ENCODE measurements at places on chromosomes 4 and X.

DNA sequence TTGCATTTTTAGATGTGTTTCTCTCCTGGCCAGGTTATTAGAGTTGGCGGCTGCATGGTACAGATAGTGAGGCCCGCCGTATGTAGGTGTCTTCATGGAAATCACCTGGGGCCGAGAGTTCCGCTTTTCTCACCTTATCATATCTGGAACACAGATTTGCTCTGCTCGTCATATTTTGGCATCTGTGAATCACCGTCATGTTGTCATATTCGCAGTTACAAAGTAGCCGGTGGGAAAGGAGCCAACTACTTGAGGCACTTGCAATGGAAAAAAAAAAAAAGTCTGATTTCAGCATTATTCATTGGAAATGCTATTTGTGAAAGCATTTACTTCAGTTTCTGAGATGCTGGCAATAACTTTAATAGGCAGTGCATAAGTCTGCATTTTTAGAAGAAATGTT is 1715.2 kb upstream of the TENM3 start:
- DNase-seq, result no peak

DNA sequence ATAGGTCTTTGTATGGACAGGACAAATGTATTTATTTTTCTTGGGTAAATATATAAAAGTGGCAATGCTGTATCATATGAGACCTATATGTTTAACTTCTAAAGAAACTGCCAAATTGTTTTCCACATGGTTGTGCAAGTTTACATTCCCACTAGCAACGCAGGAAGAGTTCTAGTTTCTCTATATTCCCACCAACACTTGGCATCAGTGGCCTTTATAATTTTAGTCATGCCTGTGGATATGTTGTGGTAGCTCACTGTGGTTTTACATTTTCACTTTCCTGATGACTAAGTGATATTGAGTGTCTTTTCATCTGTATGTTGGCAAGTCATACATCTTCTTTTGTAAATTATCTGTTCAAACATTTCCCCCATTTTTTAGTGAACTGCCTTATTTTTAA is 126.0 kb downstream of the EMCN start:
- DNase-seq, result peak; percentile 82

DNA sequence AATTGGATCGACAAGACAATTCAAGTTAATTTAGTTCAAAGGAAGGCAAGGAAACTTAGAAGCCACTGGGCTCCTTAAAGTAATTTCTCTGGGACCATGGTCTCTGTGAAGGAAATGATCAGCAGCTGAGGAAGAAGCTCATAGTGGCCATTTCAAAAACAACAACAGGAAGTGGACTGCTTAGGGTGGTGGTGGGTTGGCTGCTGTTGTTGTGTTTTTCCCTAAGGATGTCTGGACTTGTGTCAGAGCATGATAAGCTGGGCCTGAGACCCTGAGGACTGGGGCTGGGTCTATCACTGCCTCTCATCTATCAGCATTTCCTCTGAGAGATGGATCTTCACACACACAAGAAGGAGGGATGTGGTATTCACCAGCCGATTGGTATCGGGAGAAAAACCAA is 18.3 kb downstream of the KDR start:
- DNase-seq, result no peak

DNA sequence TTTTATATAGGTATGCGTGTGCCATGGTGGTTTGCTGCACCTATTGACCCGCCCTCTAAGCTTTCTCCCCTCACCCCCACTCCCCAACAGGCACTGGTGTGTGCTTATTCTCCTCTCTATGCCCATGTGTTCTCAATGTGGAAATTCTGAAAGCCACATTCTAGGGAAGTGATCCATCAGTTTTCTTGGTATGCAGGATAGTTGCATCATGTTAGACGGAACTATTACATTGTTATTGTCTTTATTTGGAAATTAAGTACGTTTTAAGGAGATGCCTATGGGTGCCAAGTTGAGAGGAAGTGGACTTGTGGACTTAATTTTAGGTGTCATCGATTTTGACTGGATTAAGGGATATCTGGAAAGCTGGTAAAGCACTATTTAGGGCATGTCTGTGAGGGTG is 204.6 kb downstream of the RBM46 start:
- DNase-seq, result no peak

GRCh38 chrX:29560065-29560464 is 655.3 kb upstream of the MAGEB2 start:
- DNase-seq, result no peak

DNA sequence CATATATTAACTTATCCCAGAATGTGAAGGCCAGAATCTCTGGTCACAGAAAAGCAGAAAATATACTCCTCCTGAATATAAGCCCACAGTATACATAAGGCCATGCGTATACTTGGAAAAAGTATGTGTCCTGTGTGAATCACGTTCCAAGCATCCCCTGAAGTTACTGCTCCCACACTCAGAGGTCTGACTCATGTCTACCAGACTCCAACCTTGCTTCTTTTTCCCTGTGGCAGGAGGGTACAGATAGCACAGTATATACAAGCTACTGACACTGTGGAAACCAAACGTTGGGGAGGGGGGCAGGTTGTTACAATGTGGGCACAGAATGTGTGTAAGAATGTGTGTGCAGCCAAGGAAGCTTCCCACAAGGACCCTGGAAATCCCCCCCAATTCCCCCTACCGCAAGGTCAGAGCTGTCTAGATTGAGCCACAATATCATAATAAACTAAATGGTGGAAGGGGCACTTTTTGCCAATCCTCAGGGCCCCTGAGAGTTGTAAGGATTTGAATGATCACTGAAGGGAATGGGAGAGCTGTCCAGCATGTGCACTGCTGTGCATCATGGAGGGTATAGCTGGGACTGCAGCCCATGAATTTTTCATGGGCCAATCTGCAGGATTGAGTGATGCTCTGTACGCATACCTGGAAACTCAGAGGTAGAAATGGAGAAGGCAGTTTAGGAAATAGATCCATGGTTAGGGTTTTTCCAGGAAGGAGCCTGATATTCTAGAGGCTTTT is 7.4 kb upstream of the RELL1 start:
- DNase-seq, result peak; percentile 96

- DNase-seq, result no peak
Measured at GRCh38 chr4:52964011-52964410, 101.9 kb downstream of the RASL11B start.

GRCh38 chr4:106315476-106315967 is 487 bp downstream of the TBCK start:
- peak; percentile 50 for DNase-seq

DNA sequence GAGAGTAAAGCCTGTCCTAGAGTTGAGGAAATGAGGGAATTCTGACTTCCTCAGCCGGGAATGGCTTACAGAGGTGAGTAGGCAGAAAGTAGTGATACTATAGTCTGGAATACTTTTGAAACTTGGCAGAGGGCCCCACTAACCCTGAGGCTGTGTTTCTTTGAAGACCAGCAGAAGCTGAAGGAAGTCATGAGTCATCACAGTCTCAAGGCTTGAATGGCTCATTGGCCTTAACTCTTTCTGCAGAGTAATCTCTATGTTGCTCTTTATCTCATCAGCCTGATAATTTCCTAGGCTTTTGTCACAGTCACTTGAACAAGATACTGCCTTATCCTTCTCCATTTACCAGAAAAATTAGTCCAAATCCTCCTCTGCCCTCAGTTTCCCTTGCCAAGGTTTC is 80.8 kb downstream of the ANKRD50 start:
- peak; percentile 97 for DNase-seq

DNA sequence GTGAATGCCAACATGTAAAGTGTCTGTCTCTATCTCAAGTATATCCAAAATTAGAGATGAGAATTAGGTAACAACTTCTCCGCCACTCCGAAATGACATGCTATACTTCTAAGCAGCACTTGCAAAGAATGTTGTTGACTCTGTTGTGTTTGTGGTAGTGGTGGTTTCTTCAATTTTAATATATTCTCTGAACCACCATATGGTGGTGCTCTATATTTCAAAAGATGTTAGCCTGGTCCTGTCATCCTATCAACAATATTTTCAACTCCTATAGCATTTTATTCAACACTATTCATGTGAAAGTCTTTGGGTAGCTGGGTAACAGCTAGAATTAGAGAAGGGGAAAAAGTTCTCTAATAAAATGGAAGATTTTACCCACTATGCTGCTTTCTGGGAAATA is 1622.8 kb upstream of the IGFBP7 start:
- DNase-seq, result no peak

- no peak for DNase-seq
Measured at GRCh38 chr4:158817562-158818296, 48.9 kb downstream of the FNIP2 start.

GRCh38 chr4:107791902-107792301 is 32.8 kb upstream of the SGMS2 start:
- no peak for DNase-seq

- no peak for DNase-seq
Measured at GRCh38 chrX:51487960-51488267, 8.5 kb downstream of the NUDT11 start.

DNA sequence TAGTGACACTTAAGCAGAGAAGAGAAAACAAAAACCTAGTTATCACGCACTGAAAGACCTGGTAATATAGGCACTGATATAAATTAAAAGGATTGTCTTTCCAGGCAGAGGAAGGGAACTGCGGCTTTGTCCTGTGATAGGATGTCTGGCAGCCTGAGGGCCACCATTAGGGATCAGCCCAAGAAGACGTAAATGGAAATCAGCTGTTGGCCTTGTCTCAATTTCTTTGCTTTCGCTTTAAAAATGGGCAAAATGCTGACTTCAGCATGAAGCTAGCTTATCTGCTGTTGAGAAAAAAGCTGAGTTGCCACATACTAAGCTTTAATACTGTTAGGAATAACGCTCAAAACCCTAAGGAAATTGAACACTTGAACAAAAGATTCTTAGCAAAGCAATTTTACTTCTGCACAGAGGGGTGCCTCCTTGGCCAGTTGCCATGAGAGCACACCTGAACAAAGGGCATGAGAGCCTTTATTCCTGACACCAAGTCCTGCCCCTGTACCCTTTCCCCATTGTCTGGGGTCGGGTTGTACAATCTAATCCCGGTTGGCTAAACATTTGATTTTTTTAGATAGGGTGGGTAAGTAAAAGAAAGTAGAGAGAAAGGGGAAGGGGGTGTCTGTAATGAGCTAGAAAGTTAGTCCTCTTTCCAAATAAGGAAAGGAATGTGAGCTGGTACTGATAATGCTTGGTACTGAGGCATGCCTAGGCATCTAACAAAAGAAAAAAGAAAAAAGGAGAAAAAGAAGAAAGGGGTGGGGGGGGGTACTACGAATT is 85.1 kb upstream of the UCP1 start:
- DNase-seq, result no peak

GRCh38 chr4:53075162-53075785 is 213.2 kb downstream of the RASL11B start:
- no peak for DNase-seq

DNA sequence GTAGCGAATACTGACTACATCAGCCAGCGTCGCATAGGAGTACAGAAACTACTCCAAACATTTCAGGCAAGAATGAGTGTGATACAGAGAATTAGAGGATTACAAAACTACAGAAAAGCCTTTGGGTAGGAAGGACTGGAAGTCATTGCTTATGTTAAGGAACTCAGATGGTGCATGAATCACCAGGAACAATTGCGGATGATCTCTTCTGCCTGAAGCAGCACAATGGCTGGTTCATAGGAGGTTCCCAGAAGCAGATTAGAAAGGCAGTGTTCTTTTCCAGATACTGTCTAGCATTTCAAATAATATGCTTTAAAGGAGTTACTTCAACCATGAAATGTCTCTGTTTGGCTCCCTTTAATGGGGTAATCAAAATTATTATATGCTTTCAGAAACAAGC is 42.5 kb upstream of the MAP9 start:
- DNase-seq, result peak; percentile 27

DNA sequence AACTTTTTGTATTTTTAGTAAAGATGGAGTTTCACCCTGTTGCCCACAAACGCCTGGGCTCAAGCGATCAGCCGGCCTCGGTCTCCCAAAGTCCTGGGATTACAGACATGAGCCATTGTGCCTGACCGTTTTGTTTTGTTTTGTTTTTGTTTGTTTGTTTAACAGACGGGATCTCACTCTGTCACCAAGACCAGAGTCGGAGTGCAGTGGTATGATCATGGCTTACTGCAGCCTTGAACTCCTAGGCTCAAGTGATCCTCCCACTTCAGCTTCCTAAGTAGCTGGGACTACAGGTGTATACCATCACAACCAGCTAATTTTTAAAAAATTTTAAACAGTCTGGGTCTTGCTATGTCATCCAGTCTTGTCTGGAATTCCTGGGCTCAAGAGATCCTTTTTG is 53.5 kb downstream of the FNIP2 start:
- no peak for DNase-seq

GRCh38 chr4:108333353-108333942 is 164.7 kb upstream of the LEF1 start:
- no peak for DNase-seq

DNA sequence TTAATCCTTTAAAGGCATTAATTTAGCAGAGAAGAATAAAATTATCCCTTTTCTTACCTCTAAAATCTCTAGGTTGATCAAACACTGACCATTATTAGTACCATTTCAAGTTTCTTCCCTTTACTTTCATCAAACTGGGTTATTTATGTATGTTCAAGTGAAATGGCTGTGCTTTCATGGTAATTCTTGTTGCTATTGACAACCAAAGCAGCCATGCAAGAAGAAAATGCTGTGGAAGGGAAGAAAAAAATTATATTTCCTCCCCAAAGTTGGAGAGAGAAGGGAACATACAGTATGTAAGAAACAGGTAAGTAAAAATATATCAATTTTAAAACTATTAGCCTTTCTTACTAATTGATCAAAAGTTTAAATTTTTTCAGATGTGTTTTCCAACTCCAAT is 16.2 kb downstream of the NPNT start:
- no peak for DNase-seq

Measured in HT1080 (cell line).